Astrocyte of the cerebellum (primary cell): ENCODE measurements at places on chromosomes 7 and 10.
A peak's percentile ranks its signal among the peaks of the same experiment; 100 is the strongest.

DNA sequence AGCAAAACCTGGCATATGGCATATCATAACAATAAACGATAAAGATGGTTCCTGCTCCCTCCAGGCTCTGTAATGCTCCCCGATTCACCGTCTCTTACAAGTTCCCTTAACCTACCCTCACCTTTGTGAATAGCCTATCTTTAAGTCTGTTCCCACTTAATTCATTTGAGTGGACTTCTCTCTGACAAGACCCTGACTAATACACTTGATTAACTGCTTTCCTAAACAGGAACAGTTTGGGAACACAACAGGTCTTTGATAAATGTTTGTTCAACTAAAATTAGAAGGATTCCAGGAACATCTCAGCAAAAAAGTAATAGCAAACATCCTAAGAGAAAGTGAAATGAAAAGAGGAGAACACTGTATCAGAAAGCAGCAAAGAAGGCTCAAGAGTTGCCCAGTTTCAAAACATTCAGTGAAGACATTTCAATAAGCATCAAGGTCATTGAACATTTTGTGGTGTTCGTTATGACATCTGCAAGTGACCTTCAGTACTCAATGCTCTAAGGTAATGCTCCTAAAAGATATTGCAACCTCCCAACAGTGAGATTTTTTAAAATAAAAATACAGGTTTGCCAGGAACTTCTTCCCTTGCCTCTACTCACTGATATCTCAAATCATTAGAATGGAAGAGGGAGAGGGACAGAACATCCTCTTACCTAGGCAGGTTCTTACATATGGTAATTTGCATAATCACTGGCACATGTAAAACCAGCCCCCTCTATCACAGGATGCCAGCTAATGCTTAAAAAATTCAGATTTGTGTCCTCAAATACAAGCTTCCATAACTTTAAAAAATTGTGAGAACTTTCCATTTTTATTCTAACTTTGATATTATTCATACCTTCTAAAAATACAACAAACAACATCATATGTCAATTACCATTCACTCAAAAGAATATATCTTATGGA is 11.4 kb upstream of the ARHGAP12 start:
- DNase-seq, result no peak

- DNase-seq, result no peak
Measured at GRCh38 chr7:27245798-27246691, 3.4 kb downstream of the EVX1 start.

DNA sequence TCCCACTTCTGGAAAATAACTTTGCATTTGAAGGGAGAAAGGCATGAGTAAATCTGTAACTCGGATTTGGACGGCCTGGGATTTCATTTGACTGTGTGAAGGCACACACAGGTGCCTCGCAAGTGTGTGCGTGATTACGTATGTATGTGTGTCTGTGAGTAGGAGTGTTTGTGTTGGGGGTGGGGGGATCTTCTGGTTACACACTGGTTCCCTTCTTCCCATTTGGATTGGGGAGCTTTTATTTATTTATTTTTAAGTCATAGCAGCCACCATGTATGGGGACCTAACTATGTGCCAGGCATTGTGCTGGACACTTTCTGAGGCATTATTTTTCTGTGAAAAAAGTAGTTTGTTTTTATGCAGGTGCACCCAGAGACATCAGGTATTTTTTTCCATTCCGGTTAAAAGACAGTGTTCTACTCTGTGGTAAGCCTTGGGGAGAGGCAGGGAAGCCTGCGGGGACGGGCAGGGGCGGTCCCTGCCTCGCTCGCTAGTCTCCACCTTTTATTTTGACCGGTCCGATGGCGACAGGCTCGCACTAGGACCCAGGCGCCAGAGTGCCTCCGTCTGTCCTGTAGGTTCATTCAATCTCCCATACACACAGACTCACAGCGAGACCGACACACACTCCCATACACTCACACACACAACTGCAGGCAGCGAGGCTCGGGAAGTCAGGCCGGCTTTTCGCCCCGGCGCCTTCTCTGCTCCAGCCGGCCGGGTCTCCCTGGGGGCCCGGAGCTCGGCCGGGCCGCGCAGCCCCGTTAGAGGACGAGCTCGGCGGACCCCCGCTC is at the start of gene MXI1:
Gene MXI1, plus strand, starts transcription at position 595 of the 794 bp plus-strand sequence. CDS start 204 bp downstream, outside the sequence.
- peak; percentile 57 for DNase-seq

GRCh38 chr7:137975768-137976167 is 26.1 kb downstream of the CREB3L2 start:
- DNase-seq, result no peak

DNA sequence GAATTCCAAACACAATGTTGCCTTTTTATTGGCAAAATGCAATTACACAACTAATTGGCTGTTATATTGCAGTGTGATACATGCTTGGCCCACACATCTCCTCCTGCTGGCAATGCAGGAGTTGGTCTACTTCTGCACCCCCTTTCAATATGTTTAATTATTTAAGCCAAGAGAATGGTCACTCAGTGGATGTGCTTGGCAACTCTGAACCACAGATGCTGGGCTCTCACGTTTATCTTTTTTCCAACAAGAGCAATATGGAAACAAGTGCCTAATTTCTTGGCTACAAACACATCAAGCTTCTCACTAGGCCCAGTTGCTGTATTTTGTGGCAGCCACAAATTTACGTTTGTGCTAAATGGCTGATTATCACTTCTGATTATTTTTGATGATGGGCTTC is 1149.2 kb upstream of the CELF2 start:
- DNase-seq, result no peak

DNA sequence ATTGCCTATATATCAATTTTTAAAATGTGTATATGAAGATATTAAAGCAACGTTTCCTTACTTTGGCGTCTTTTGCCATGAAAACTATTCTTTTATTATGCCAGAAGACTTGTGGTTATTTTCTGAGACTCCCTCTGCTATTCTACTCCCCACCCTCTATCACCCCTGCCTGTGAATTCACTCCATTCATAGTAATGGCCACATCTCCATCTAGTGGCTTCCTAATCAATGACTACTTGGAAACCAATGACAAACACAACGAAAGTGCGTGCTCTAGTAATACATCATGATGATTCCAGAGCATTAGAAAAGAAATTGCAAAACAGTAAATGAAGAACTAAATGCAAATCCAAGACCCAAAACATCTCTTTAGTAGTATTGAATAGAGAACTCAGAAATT is 186.7 kb upstream of the HGF start:
- peak; percentile 31 for DNase-seq

GRCh38 chr10:110421512-110422138 is 76.1 kb upstream of the DUSP5 start:
- DNase-seq, result no peak

DNA sequence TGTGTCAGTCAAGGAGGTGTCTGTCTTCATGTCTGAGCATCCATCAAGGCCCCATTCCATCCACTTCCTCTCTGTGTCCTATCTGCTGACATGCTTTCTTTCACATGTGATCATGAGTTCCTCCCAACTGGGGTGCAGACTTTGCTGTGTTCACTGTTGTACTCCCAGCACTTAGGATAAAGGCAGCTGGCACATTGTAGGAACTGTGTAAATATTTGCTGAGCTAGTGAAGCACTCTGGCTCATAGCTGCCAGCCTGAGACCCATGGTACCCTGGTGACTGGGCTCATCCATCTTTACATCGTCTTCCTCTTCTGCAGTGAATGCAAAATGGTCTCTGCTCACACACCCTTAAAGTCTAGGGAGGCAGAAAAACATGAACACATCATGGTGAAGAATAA is 242.2 kb upstream of the IGFBP3 start:
- DNase-seq, result no peak

- no peak for DNase-seq
Measured at GRCh38 chr7:128934361-128935341, 3.1 kb upstream of the IRF5 start.
